Neural crest cell (in vitro differentiated cells): ENCODE measurements at places on chromosomes 16 and 17. TPM values are rescaled to one million over a fixed set of nuclear protein-coding genes. Genes with fewer than 3 reads are reported as not detected.

DNA sequence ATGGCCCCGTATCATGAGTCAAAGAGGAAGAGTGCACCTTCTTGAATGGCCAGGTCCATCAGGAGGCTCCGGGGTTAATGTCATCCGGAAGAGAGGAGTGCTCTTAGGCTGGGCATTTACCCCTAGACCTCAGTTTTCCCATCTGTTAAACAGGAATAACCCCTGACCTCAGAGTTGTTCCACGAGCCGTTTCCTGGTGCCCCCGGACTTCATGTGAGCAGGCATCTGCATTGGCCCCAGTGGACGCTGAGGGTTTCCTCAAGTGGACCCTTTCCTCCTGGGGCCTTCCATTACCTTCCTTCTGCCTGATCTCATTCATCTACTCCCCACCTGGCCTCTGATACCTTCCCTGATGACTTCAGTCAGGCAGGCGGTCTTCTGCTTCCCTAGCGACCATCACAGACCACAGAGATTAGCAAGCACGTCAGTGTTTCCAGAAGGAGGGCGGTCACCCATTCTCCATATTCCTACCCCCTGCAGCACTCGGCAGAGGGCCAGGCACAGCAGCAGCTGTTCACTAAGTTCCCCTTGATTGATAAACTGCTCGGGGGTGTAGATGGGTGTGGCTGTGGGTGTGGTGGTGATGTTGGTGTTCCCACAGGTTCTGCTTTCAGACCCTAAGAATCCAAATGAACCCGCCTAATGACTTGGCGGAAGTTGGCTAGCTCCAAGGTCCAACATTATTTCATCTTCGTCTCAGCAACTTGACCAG is 346.6 kb upstream of the TNRC6C start:
- H3K4me1 ChIP-seq = peaks cover 10% of the 10 kb centered on the region
- no peak overlapping the region for H3K4me3 ChIP-seq
- no peak for DNase-seq
- H3K27me3 ChIP-seq = peaks cover 7% of the 10 kb centered on the region

GRCh38 chr16:67857547-67858233 is 10.2 kb upstream of the CENPT start:
- peaks cover 32% of the 10 kb centered on the region for H3K4me1 ChIP-seq
- H3K4me3 ChIP-seq = no peak overlapping the region
- no peaks in the 10 kb centered on the region for H3K36me3 ChIP-seq
- no peaks in the 10 kb centered on the region for H3K27me3 ChIP-seq

GRCh38 chr16:51553314-51553713 is 402.2 kb upstream of the SALL1 start:
- H3K27me3 ChIP-seq = no peaks in the 10 kb centered on the region
- peaks cover 16% of the 10 kb centered on the region for H3K4me1 ChIP-seq
- no peaks in the 10 kb centered on the region for H3K36me3 ChIP-seq
- H3K27ac ChIP-seq = no peak overlapping the region
- no peak for DNase-seq
- H3K4me3 ChIP-seq = no peak overlapping the region

PLA2G10 gene
- total RNA-seq = not detected in 2 replicates

DNA sequence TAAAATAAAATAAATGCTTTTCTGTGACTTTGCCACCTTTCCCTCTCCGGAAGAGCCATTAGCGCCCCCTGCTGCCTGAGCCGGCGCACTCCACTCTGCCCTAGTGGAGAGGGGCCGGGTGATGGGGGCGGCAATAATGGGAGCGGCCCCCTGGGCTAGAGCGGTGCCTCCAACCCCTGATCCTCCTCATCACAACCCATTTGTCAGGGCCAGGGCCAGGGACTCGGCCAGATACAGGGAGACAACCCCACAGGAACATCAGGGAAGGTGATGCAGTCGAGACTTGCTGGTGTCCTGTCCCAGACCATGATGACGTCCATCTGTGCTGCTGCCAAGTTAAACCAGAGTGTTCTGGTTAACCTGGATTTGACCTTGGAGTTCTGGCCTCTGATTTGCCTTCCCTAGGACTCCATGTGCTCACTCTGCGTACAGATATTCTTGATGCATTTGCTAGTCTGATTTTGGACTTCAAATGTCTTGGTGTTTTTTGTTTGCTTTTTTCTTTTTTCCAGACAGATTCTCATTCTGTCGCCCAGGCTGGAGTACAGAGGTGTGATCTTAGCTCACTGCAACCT is 46.1 kb upstream of the BPTF start:
- H3K4me3 ChIP-seq = no peak overlapping the region
- H3K36me3 ChIP-seq = no peaks in the 10 kb centered on the region
- no peaks in the 10 kb centered on the region for H3K27me3 ChIP-seq
- H3K4me1 ChIP-seq = no peaks in the 10 kb centered on the region
- no peak overlapping the region for H3K27ac ChIP-seq

- DNase-seq = no peak
- no peaks in the 10 kb centered on the region for H3K27me3 ChIP-seq
- peaks cover 18% of the 10 kb centered on the region for H3K36me3 ChIP-seq
- no peak overlapping the region for H3K4me3 ChIP-seq
- H3K27ac ChIP-seq = no peak overlapping the region
Observed at GRCh38 chr17:10633738-10634379, 23.2 kb downstream of the MYH3 start.
